ENCODE measurements at places on chromosomes 6 and 20. TPM values are rescaled to one million over a fixed set of nuclear protein-coding genes. Genes with fewer than 3 reads are reported as not detected.

CD40 gene
- 3.5 TPM for total RNA-seq

GRCh38 chr6:153059757-153060156 is 57.2 kb upstream of the MTRF1L start:
- DNase-seq, result no peak

DNA sequence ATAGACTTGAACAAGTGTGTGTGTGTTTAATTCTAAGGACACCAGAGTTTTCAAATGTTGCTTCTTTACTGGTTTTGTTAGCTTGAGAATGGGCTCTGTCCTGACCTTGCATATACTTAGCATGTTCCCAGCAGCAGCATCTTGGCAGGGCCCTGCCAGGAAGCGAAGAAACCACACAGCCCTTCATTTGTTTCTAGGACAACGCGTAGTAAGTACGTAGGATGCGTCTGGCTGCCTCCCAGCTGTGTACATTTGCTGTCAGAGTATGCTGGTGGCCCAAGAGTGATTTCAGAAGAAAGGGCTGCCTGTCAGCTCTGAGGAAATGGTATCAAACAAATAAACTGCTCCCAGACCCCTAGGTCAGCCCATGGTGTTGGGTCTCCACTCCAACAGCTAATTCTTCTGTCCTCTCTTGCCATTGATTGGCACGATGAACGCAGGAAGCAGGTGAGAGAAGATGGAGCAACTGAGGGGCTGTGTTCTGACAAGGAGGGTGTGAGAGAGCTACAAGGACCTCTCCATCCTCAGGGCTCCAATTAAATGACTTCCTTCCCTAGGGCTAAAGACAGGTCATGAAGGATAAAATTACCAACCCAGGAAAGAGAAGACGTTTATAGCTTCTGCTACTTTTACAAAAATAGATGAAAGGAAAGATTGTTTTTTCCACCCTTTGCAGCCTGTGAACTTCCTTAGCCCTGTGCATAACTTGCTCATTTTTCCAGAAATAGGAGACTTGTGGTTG is 55.9 kb upstream of the HDDC2 start:
- no peak for DNase-seq

GRCh38 chr6:138896104-138896756 is 91.8 kb downstream of the REPS1 start:
- no peak for DNase-seq

RBM24 gene
- not detected for total RNA-seq

- no peak for DNase-seq
These were observed 179.0 kb upstream of the MAP3K7 start for GRCh38 chr6:90765895-90766294.

KCNQ5 gene
- total RNA-seq, result 7.9 TPM

GRCh38 chr6:125949069-125949468 is 7.5 kb upstream of the HINT3 start:
- DNase-seq, result no peak

DNA sequence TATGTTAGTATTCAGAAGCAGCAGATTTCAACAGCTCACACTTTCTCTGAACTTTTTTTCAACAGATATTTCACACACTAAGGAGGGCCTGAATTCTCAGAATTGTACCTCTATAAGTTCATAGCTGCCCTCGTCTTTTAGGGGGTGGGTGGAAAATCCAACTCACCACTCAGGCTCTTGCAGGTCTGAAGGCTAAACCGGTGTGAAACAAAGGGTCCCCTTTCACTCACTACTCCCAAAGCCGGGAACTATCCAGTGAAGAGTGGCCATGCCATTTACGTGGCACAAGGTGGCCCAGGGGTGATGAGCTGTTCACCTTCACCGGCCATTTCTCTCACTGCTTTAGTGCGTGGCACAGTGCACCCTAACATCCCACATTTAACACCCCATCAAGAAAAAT is 24.2 kb downstream of the TBC1D7 start:
- DNase-seq, result no peak

DNA sequence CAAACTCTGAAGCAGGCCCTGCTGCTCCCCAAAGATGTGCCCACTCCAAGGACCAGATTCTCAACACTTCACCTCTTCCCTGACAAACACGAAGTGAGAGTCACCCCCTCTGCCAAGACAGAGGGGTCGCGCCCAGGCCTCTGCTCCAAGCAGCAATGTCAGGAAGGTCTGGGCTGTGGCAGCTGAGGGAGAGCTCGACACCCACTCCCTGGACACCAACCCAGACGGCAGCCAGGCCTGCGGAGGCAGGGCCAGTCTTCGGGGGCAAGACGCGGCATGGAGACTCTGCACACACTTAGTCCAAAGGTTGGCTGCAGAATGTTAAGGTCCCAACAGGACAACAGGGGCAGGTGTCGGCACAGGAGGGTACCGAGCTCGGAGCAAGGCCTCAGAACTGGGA is 144.2 kb downstream of the DLL1 start:
- DNase-seq, result no peak

LAMA4 gene
- not detected for total RNA-seq

BPIFB4 gene
- total RNA-seq, result not detected

SLC35F1 gene
- total RNA-seq, result not detected

GRCh38 chr6:124561635-124562130 is 400.6 kb upstream of the RNF217 start:
- DNase-seq, result no peak

DNA sequence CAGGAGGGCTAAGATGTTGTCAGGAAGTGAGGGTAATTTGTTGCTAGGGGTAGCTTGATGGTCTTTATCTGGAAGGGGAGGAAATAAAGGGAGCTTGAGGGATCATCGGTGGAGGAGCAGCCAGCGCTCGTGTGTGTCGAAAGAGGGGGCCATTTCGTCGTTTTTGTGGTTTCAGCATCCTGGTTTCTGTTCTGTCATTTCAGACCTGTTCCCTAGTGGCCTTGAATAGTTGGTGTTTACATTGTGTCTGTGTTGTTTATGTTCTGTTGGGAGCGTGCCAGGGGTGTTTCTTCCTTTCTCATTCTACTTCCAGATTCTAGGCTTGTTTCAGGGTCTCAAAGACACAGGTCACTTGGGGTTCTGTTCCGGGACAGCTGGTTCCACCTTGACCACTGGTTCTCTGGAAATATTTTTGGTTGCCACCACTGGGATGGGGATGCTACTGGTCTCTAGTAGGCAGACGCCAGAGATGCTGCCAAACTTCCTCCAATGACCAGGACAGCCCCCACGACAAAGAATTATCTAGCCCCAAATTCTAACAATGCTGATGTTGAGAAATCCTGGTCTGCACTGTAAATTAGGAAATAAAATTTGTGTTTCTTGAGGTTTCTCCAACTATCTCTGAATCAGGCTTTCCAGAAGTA is 113.9 kb upstream of the NAA20 start:
- DNase-seq, result no peak

KLHDC3 gene
- 74.1 TPM for total RNA-seq

TRIM31 gene
- not detected for total RNA-seq

DSP gene
- total RNA-seq, result 0.04 TPM

DNA sequence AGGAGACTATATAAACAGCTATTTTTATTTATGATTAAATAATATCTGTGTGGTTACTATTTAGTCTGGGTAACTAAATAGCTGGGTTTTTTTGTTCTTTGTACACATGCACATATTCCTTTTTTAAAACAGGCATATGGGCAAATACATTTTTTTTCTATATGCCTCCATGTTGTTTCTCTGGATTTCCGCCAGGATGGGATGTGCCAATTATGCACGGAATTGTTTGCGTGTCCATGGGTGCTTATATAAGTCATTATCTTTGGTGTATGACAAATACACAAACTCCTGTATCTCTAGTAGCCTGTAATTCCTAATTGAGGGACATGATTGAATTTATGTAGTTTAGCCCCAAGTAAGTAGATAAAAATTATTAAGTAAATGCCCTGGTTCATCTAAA is 226.9 kb downstream of the BCKDHB start:
- DNase-seq, result no peak

- DNase-seq, result no peak
These were observed 17.7 kb downstream of the HCK start for GRCh38 chr20:32069711-32070110.

- DNase-seq, result peak; percentile 79
These were observed 16.4 kb downstream of the ZNF311 start for GRCh38 chr6:28988536-28989311.

DNA sequence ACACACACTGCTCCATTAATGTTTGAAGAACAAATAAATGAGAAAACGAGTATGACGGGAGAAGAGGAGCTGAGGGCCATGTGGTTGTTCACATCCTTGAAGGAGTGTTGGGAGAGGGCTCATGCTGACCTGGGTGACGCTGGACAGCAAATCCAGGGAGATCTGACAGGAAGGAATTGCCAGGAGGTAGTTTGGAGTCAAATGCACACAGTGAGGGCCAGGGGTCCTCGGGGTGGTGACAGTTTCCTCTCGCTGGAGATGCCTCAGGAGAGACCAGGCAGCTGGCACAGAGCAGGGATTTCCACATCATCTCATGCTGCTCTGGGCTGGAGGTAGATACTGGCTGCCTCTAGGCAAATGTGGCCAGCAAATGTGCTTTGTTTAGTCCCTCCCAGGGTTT is 2.0 kb upstream of the TMEM181 start:
- DNase-seq, result no peak

GRCh38 chr20:24987244-24987643 is 5.3 kb downstream of the APMAP start:
- no peak for DNase-seq

DNA sequence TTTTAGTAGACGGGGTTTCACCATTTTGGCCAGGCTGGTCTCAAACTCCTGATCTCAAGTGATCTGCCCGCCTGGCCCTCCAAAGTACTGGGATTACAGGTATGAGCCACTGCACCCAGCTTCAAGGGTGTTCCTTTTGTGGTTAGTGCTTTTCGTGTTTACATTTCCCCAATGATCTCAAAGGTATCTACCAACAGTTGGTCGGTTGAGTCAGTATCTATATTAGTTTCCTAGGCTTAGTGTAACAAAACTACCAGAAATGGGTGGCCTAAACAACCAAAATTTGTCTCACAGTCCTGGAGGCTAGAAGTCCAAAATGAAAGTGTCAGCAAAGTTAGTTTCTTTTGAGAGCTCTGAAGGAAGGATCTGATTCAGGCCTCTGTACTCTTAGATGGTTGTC is 30.1 kb downstream of the CASP8AP2 start:
- no peak for DNase-seq

TCF21 gene
- total RNA-seq, result not detected

GRCh38 chr6:46015119-46015968 is at the start of gene CLIC5:
Gene CLIC5, minus strand, starts transcription at chr6:46015860. Its CDS starts 318 bp downstream, at chr6:46015542.
- DNase-seq, result peak; percentile 54

- no peak for DNase-seq
These were observed 6.3 kb upstream of the ZKSCAN8 start for GRCh38 chr6:28135393-28135792.

GRCh38 chr6:26104457-26105108 is 17.4 kb downstream of the HFE start:
- DNase-seq, result no peak

GRCh38 chr20:41392871-41393704 is 26.5 kb upstream of the EMILIN3 start:
- DNase-seq, result no peak

CFAP61 gene
- total RNA-seq, result not detected

DNA sequence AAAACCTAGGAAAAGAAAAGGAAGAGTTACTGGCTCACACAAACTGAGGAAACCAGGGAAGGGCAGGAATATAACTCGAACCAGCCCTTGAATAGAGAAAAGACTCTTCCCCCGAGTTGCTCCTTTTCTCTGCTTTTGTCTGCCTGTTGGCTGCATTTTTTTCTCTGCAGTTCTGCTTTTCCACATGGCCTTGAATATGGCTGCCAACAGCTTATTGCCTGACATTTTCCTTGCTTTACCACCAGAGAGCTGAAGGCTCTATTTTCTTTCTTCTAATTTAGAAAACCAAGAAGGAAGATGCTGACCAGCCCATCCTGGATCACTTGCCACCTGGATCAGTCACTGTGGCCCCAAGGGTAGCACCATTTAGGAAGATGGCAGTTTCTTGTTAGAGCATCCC is 164.8 kb upstream of the MAN1A1 start:
- DNase-seq, result no peak

NKAIN4 gene
- not detected for total RNA-seq

DNA sequence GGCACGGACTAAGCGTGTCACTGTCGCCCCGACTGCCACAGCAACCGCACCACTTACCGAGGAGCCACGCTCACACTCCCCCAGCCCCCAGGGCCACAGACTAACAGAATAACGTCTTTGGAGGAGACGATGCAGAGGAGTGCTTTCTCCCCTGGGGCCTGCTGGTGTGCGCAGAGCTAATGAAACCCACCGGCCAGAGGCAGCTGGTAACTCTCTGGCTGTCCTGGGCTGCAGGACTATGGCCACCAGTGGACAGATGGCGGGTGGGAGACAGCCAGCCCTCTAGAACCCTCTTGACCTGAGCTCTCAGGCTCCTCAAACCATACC is 228.0 kb downstream of the DLL1 start:
- no peak for DNase-seq

LHFPL5 gene
- total RNA-seq, result not detected

C20orf144 gene
- total RNA-seq, result 0.24 TPM

ALDH8A1 gene
- total RNA-seq, result 0.85 TPM

DNA sequence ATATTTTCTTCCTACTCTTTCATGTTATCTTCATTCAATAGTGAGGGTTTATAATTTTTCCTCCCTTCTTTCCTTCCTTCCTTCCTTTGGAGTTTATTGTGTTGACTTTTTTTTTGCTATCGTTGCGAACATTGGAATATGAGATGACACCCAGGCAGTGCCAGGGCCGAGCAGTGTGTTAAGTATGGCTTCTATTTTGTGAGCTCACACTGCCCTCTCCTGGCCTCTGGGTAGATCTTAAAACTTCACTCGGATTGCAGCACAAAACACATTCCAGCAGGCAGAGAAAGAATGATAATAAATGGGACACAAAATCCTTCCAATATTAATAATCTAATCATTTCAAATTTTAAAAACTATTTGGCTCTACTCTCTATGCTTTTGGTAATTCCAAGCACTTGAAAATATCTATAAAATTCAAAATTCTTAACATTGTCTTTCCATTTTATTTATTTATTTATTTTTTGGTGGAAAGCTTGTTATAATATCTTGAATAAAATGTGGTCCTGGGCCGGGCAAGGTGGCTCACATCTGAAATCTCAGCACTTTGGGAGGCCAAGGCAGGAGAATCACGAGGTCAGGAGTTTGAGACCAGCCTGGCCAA is 147.4 kb upstream of the OLIG3 start:
- DNase-seq, result peak; percentile 50

KCNS1 gene
- 0.28 TPM for total RNA-seq

TNNC2 gene
- total RNA-seq, result not detected

DNA sequence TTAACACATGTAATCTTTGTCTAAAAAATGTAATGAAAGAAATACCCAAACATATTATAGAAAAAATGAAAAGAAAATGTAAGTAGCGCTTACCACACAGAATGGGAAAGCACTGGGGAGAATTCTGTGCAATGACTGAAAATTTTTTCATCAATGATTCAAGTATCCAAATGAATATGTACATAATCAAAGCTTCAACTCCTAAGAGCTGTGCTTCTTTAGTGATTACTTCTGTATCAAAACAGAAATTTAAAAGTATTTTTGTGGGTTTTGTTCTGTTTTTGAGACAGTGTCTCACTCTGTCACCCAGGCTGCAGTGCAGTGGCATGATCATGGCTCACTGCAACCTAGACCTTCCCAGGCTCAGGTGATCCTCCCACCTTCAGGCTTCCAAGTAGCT is 13.7 kb downstream of the LMBRD1 start:
- no peak for DNase-seq

GRCh38 chr20:22563062-22563965 is 21.1 kb downstream of the FOXA2 start:
- no peak for DNase-seq

GRCh38 chr6:128932061-128932460 is 49.1 kb downstream of the LAMA2 start:
- DNase-seq, result no peak

GRCh38 chr6:64497634-64498033 is 862.0 kb downstream of the PHF3 start:
- DNase-seq, result no peak
